ENCODE measurements at places on chromosomes 12 and 14.

- DNase-seq: no peak
Measured at GRCh38 chr12:19999805-20000138, 368.6 kb upstream of the PDE3A start.

DNA sequence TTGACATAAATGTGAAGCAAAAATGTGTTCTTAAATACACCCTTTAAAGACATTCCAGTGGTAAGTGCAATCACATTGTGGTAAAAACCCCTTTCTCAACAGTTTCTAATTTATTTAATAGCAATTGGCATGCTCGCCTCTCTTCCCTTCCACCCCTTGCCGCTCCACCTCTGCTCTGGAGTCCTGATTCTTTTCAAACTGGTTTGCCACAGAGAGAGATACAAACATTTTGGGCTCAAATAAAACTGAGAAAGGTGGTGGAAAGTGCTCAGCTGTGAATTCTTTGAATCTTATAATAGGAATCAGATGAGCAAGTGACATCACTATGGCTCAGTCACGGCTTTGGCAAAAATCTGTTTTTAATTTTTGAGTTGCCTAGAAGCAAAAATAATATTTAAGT lies 993.9 kb downstream of the GALC start:
- peak; percentile 21 for DNase-seq

DNA sequence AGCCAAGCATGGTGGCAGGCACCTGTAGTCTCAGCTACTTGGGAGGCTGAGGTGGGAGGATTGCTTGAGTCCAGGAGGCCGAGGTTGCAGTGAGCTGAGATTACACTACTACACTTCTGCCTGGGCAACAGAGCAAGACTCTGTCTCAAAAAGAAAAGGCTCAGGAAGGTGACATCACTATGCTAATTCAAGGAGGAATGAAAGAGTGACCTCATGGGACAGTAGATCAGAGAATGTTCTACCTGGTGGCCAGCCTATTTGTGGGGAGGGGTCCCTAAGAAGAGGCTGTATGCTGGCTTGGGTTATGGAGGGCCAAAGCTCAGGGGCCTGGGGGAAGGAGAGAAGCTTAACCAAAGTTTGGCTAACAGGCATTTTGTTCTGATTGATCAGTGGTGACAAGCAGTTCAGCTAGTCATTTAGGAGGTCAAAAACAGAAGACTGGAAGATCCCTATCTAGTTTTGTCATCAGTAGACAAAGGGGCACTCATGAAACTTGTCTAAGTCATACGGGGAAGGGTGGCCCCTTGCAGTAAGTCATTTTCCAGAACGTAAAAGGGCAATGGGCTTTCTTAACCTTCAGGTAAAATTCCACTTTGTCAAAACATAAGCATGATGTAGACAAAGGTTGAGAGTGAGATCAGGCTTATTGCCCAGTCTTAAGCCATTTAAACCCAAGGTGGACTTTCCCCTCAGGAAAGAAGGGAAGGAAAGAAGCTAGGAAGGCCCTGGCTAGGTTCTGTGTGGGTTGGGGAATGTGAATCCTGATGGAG lies 60.8 kb upstream of the EEA1 start:
- no peak for DNase-seq

DNA sequence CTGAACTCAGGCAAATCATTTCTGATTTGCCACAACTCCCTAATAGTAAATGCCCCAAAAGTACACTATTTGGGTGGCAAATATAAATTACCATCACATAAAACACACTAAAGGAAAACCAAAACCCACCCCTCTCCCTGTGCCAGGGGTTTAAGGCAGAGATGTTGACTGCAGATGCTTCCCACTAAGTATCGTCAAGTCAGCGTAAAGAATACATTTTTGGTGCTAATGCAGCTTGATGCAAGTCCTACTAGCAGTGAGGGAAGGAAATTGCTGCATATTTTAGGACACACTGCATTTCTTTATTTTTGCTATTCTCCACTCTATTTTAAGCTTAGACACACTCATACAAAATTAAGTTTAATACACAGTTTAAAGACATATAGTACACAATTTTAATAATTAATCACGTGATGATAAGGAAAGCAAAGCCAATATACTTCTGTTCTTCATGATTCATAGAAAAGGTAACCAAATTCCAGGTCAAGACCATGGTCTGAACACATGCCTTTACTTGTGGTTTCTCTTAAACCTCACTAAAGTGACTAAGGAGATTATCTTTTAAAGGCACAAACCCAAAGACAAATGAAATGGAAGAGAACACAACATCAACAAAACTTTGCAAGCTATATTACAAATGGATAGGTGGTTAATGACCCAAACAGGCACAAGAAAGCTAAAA lies 162.2 kb downstream of the STXBP6 start:
- DNase-seq: no peak

GRCh38 chr12:86513226-86513625 lies 257.0 kb upstream of the MGAT4C start:
- DNase-seq: peak; percentile 42

GRCh38 chr12:65025136-65025535 lies 96.0 kb downstream of the WIF1 start:
- no peak for DNase-seq

Measured in tongue (tissue), 3 donors.